ENCODE measurements at places on chromosomes 7 and 10.
A peak's percentile ranks its signal among the peaks of the same experiment; 100 is the strongest.

DNA sequence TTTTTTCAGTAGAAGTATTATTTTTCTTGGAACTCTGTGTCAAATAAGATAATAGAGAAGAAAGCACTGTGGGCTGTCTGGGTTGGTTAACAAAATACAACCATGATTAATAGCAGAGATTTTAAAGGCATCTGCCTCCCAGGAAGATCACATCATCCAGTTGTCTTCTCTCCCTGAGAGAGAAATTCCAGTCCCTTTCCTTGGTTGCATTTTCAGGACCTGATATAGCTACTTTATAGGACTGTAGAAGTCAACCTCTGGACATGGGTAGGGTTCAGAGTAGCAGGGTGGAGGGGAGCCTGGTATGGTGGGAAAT lies 309.9 kb upstream of the IGFBP3 start:
- no peak for DNase-seq

DNA sequence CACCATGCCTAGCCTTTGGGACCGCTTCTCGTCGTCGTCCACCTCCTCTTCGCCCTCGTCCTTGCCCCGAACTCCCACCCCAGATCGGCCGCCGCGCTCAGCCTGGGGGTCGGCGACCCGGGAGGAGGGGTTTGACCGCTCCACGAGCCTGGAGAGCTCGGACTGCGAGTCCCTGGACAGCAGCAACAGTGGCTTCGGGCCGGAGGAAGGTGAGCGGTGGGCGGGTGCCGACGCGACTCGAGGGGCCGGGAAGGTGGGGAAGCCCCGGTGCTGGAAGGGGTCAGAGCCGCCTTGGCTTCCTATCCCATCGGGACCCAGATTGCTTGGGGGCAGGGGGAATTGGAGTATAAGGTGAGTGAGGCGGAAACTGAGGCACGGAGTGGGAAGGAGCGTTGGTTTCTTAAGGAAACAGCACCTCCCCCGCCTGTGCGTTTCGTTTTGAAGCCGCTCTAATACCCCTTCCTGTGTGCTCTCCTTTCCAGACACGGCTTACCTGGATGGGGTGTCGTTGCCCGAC lies 547 bp downstream of the DDIT4 start:
- DNase-seq: no peak

GRCh38 chr7:22287412-22287811 lies 69.5 kb downstream of the RAPGEF5 start:
- DNase-seq: no peak

DNA sequence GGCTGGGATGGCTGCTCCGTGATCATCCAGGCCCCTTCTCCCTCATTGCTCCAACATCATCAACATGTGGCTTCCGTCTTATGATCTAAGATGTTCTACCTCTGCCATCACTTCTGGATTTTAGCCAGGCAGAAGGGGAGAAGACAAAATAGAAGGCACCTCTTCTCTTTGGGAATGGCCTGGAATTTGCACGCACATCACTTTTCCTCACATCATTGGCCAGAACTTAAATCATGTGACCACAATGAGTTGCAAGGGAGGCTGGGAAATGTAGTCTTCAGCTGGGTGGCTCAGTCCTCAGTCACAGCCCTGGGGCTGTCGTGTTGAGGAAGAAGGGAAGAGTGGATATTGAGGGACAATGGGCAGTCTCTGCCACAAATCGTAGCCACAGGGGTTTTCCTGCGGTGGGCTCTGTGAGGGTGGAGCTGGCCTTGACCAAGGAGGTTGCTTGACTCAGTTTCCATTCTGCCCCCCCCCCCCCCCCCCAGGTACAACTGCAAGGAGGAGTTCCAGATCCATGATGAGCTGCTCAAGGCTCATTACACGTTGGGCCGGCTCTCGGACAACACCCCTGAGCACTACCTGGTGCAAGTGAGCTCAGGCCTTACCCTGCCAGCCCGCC lies 50.3 kb downstream of the PALD1 start:
- peak; percentile 67 for DNase-seq

DNA sequence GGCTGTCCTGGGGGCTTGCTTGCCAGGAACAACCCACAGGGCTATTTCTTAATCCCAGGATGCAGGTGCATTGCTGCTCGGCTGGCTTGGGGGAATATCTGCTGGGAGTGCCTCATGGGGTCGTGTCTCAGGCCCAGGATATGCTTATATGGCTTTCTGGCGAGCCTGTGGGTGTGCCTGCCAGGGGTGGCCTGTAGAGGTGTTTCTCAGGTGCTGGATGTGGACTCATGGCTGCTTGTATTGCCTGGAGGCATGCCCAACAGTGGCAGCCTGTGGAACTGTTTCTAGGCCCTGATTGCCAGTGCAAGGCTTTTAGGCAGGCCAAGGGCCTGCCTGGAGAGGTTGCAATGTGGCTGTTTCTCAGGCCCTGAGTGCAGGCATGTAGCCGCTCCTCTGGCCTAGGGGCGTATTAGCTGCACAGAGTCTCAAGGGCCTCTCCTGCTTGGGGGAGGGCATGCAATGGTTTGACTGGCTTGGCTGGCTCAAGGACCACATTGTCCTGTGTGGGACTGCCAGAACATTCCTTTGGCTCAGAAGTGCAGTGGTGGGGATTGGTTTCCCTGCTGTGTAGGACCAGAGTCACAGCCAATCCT lies 202.1 kb downstream of the ATRNL1 start:
- no peak for DNase-seq

GRCh38 chr7:25727876-25728275 lies 424.1 kb upstream of the NFE2L3 start:
- no peak for DNase-seq

DNA sequence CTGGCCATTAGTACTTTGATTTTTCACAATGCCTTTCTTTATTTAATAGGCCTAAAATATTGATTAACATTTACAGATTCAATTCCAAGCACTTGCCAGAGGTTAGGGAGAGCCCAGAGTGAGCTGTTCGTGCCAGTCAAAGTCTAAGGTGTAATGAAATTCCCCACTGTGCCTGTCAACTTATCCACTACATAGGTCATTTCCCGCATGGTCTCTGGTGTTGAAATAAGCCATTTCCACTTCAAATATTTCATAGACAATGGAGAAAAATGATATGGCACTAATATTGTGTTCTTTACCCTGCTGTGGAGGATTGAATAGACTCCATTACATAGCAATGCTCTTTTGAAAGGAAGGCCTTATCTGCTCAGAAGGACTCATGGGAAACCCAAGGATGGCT lies 978.1 kb upstream of the CELF2 start:
- DNase-seq: no peak

- no peak for DNase-seq
These were observed 212.4 kb upstream of the NPSR1 start for GRCh38 chr7:34445653-34446052.

- DNase-seq: peak; percentile 1
These were observed 92.6 kb downstream of the POLL start for GRCh38 chr10:101495324-101495925.

DNA sequence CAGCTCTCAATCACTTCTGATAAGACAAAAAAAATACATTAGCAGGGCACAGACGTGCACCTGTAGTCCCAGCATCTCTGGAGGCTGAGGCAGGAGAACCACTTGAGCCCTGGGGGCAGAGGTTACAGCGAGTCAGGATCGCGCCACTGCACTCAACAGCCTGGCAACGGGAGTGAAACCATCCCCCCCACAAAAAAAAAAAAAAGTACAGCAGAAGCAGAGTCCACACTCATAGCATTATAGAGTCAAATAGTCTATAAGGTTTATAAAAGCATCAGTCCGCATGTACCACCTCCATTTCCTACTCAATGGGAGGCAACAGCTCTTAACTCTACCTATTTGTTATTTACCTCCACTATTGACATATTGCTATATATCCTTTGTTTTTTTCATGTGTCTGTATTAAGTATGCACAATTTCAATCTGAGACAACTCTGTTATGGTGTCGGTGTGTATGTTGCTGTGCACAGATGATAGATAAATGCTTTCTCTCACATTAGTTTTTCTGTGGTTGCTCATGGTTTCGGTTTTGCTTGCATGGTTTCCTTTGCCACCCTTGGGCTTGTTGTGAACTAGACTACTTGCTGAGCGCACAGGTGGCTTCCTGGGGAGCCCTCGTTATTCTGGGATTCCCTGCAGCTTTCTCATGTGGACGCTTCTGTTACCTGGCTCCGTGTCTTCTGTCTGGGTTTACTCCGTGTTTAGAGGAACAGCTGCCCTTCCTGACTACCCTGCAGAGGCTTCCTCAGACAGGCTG lies 40.4 kb downstream of the PROSER2 start:
- DNase-seq: no peak

DNA sequence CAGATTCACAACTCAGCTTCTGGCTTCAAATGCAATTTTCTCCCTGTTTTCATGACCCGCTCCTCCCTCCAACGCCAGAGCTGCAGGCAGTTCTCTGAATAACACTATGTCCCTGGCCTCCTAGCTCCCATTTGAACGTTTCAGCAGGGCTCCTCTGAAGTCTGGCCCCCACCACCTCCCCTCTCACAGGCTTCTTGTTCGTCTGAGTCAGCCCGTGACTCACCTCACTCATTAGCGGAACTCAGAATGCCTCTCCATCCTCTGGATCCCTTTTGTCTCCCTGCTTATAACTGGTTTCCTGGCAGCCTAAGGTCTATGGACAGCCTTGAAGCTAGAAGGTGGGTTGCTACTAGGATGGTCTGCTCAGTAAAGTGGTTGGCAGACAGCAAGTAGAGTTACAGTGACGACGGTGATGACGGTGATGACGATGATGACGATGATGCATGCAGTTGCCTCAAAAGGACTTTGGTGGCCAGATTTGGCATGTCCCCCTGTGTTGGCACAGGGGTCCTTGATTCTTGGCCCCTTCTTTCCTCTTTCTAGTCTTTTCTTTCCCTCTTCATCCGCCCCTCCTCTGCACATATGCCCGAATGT lies 83.3 kb upstream of the MKLN1 start:
- peak; percentile 95 for DNase-seq

- DNase-seq: no peak
These were observed 31.1 kb downstream of the CAMK2G start for GRCh38 chr10:73843261-73843660.

GRCh38 chr10:30166929-30167328 lies 107.5 kb upstream of the JCAD start:
- DNase-seq: no peak

DNA sequence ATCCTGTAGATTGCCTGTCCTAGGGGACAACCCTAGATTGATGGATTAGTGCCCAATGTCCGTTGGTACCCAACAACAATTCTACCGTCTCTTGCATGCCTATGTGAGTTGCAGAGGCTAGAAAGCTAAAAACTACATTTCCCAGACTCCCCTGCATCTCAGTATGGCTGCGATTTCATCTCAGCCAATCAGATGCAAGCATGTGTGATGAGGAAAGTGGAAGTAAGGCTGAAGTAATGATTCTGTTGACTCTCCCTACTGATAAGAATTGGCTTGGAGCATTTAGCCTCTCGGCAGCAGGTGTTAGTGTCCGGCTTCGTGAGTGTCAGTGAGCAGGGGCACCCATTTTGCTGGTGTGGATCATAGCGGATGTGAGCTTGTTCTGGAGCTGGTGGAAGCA lies 171.9 kb downstream of the FGFR2 start:
- peak; percentile 65 for DNase-seq

DNA sequence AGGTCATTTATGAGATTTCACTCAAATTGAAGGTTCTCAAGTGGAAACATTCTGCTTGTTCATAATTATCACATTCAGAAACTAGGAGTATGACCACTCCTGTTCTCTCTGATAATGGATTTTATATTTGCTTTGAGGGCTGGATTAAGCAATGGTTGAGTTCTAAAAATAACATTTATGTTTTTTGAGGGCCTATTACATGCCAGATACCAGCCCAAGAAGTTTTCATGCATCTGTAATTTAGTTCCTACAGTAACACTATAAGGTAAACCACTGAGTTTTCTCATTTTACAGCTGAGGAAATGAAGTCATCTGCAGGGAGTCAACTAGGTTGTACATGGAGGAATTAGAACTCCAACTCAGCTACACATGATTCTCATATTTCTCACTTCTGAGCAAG lies 25.5 kb upstream of the NKX2-3 start:
- peak; percentile 29 for DNase-seq

DNA sequence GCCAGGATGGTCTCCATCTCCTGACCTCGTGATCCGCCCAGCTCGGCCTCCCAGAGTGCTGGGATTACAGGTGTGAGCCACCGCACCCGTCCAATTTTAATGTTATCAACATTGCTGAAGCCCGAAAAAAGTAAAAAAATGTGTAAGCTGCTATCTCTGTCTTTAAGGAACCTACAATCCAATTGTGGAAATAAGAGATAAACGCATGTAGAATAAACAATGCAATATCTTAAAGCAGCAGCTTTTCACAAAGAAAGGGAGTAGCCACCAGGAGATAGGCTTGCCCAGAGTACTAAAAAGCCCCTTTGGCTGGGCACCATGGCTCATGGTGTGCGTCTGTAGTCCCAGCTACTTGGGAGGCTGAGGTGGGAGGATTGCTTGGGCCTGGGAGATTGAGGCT lies 282.9 kb upstream of the LYZL1 start:
- DNase-seq: no peak

DNA sequence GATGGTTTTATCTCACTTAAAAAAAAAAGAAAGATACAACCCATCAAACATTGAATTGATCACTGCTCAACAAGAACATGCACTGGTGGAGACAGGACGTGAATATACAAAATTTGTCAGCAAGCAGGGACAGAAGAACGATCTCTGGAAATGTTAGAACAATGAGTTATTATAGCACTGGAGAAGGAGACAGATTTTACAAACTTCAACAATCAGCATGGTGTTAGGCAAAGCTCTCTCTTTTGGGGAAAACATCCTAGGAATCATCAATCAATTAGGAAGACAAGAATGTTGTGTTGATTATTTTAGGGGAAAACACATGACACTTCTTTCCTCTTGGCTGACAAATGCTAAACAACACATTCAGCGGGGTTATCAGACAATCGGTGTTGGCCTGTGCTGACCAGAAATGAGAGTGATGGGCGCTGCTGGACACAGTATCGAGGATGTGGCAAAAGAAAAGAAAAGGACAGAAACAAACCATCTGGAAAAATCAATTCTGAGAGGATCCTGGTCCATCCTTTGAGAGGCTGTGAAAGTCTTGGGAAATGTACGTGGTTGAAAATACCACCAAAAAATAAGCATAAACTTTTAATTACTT lies 103.9 kb downstream of the RAPGEF5 start:
- DNase-seq: no peak

DNA sequence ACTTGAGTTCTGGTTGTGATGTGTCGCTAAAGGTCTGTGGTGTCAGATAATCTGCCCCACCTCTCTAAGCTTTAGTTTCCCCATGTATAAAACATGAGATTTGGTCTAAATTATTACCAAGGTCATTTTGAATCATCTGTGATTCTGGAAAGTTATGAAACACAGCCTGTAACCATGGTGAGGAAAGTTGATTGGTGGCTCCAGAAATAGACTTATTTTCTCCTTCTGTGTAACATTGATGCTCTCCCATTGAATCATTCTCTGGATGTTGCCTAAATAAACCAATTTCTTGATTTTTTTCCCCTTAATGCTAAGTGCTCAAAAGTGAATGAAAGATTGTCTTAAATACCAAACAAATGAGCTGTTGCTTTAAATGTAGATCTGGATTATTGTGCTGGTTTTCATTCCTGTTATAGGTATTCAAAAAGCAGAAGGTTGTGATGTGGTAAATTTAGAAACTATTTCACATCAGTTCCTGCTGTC lies 30.0 kb upstream of the PCGF5 start:
- DNase-seq: no peak

GRCh38 chr10:94005050-94005449 lies 11.3 kb downstream of the PLCE1 start:
- no peak for DNase-seq
